ENCODE measurements at places on chromosomes 2 and 18.

GRCh38 chr2:76563730-76564129 lies 853.0 kb upstream of the GCFC2 start:
- no peak for DNase-seq

GRCh38 chr18:12059334-12060181 lies 34.1 kb upstream of the ANKRD62 start:
- DNase-seq: no peak

DNA sequence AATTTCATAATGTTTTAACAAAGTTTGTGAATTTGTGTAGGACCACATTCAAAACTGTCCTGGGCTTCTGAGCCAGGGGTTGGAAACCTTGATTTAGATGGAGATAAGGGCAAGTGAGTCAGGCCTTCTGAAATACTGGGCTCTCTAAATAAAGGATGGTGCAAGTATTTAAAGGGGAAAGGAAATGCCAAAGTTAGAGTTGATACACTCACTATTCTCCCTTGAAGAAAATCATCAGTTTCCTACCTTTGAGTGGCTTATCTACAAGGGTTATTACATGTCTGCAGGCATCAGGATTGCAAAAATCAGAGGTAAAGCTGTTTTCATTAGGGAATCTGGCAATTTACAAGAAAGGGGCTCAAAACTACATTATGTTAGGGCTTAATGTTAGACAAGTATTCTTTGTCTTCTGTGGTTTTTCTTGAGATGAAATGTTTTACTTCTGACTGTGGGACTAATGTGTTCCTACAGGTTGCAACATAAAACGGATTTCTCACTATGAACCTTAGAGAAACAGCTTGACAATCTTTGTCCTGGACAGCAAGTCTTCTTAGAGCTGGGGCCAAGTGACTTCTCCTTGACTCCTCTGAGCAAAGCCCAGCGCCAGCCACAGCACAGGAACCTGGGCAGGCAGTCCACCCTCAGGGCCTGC lies 31.1 kb downstream of the RNU4ATAC start:
- peak; percentile 49 for DNase-seq

- DNase-seq: no peak
Measured at GRCh38 chr18:64936671-64937070, 787.8 kb upstream of the LINC00305 start.

DNA sequence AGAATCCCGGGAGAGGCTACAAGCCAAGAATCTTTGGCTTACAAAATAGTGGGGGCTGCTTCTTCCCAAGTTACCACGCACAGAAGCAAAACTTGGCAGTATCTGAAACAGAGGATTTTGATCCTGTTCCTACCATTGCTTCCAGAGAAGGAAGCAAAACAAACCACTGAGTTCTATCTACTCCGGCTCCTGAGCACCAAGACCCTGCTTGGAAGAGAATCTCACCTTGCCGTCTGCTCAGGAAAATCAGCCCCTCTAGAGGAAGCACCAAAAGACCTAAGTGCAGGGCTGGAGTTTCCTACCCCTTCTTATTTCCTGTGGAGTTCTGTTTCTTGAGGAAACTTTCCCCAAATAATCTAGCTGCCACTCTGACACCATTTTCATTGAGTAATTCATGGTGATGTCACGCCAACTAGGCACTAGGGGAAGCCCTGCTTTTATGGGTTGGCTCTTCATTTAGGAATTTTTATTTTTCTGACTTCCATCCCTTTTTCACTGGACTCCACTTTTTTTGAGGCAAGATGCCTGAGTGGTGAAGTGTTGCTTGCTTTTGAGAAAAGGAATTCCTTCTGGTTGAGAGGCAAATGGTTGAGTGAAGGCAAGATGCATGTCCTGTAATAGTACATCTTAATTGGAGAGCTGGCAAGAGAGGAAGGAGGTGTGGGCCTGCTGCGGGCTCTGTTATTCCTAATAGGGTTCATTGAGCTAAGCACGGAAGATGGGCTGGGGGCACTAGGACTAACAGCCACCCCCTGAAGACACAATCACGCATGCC lies 36.8 kb upstream of the EML4 start:
- peak; percentile 98 for DNase-seq

DNA sequence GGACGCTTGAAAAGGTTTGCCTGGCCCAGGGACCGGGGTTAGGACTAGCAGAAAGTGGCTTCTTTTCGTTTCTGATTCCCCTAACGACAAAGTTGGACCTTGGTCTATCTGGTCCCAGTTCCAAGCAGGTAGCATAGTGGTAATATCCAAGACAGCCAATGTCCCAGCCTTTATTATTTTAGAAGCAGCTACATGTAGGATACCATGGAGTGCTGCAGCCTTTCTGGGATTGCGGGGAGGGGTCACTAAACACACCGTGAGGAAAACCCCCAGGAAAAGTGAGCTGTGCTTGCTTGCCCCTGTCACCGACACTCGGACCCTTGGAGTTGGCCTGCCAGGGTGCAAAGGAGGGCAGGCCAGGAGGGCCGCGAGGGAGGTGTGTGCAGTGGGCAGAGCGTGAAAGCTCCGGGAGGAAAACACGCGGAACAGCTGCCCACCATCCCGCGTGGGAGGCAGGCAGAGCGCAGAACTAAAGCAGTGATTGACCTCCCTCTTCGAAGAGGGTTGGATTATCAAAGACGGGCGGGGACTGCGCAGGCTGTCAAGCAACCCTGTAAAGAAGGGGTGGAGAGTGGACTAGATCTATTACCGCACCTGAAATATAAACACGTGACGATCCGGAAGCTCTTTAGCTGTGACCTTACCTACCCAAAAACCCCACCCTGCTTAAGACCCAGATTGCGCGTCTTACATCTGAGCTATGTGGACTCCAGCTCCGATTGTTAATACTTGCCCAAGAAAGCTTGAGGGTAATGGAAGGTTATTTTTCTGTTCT lies 624 bp upstream of the MAP4K3 start:
- DNase-seq: no peak

- no peak for DNase-seq
Measured at GRCh38 chr2:187168720-187169713, 279.0 kb downstream of the CALCRL start.

GRCh38 chr2:126275098-126275497 lies 380.9 kb upstream of the GYPC start:
- DNase-seq: no peak

- DNase-seq: peak; percentile 95
Measured at GRCh38 chr2:40127890-40128557, 323.9 kb downstream of the SLC8A1 start.

DNA sequence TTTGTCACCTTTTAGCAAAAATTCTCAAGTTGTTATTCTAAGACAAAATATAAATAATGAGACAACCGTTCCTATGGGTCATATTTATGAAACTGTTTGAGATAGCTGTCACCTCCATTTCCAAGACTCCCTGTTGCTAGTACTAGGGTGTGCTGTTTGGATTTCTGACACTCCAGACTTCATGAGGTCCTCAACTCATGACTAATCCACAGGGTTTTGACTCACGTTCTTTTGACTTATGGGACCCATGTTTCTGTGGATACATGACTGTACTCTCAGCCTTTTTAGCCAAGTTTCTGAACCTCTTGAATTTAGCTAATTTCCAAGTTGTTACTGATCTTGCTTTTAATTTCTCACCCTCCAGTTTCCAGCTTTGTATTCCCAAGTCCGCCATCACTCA lies 178.7 kb upstream of the FAM98A start:
- DNase-seq: no peak

GRCh38 chr2:41954304-41955291 lies 93.2 kb upstream of the PKDCC start:
- no peak for DNase-seq

DNA sequence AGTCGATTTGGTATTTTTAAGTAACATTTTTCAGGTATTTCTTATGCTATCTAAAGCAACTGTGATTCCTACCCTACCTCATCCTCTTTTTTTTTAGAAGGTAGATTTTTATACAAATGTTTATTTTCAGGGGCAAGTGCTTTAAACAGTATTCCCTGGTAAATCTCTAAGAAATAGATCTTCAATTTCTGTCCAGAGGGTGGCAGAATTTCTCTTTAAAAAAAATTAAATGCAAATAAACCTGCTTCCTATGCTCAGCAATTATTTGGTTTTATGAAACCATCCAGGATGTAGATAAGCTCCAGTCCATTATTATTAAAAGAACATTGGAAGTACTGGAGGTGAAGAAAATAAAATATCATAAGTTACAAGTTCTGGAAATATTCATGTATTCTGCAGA lies 191.9 kb downstream of the MYO3B start:
- peak; percentile 22 for DNase-seq

DNA sequence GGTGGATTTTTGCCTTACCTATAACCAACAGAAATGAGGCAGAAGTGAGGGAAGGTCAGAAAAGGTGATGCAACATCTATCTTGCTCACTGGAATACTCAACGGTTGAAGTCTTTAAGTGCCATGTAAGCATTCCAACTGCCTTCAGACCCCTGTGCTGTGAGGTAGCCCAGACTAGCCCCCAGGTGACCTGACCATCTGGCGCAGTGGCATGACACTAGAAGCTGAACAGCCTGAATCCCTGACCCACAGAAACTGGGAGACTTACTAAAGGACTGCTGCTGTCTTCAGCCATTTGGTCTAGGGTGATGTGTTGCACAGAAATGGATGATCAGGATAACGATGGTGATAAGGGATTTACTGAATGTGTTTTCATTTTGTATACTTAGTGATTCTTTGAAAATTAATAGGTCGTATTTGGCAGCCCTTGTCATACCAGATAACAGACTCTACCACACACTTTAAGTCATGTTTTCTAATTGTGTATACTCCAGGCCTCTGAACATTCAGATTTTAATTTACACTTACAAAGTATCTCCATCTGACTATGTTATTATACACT lies 161.5 kb downstream of the STK39 start:
- no peak for DNase-seq

GRCh38 chr2:44360749-44361329 lies 455 bp downstream of the PREPL start:
- DNase-seq: peak; percentile 27

DNA sequence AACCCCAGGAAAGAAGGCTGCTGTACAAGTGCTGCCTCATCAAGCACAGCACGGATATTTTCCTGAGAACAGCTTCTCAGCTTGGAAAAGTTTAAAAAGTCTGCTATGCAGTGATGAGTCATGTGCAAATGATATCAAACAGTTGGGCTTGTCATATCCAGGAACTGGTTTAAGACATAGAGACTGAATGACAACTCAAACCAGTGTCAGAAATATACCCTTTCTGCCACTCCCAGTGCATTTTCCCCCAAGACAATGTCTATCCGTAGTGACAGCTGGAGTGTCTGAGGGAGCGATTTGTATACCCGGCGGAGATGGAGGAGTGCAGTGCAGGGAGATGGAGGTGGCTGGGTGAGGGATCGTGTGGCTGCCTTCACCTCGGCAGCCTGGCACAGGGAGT lies 28.2 kb downstream of the SOX11 start:
- no peak for DNase-seq

- no peak for DNase-seq
Measured at GRCh38 chr2:81249152-81249551, 944.6 kb upstream of the LRRTM1 start.

DNA sequence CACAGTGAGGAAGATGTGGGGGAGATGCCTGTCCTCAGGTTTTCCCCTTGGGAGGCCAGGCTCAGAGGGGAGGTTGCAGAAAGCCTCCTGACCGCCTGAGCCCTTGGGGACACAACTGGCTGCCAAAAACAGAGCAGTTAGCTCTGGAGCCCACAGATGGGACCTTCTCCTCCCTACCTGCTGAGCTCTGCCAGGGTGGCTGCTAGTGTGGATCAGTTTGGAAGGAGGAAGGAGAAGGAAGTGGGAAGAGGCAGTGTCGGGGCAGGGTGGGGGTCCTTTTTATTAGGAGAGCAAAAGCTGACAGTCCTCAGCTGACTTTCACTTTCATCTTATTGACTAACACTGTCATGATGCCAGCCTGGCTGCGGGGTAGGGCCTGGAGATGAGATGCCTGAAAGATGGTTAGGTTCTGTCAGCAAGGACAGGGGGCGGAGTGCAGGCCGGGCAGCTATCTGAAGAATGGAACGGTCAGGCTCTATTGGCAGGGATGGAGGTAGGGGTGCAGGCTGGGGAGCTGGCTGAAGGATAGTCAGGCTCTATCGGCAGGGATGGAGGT lies 188.5 kb upstream of the HDAC4 start:
- DNase-seq: no peak

DNA sequence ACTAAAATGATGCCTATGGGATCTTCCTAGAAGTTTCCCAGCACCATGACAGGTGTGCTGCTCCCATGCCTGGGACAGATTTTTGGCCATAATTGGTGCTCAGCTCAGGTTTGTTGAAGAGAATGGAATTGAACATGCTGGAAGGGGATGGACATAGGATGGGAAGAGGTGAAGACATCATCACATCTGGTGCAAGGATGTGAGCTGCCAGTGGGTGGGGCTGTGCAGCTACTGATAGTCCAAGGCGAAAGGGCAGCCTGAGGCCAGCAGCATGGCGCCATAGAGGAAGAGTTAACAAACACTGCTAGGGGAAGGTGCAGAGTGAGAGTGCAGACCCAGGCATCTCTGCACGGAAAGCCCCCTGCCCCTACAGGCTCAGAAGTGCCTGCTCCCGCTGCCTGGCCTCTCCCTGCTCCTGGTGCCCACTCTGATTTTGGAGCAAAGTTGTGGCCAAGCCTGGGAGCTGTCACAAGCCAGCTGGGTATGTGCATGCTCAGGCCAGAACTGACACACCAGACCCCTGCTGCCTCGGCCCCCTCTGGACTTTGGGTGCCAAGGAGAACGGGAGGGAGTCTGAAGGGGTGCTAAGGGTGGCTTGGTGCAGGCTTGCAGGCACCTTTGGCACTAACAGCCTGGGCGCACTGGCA lies 178.6 kb downstream of the ZBTB7C start:
- DNase-seq: peak; percentile 38

- DNase-seq: peak; percentile 48
Measured at GRCh38 chr2:166127217-166128155, at the start of gene SCN1A. SCN1A (minus strand) TSS chr2:166128020; CDS start chr2:166073621, 54,399 bp downstream.

GRCh38 chr2:145351864-145352425 lies 832.0 kb upstream of the ZEB2 start:
- DNase-seq: no peak

All from AG10803 (cell line).